HuH-7.5 (cell line): ENCODE measurements at places on chromosomes 12 and 14.

DNA sequence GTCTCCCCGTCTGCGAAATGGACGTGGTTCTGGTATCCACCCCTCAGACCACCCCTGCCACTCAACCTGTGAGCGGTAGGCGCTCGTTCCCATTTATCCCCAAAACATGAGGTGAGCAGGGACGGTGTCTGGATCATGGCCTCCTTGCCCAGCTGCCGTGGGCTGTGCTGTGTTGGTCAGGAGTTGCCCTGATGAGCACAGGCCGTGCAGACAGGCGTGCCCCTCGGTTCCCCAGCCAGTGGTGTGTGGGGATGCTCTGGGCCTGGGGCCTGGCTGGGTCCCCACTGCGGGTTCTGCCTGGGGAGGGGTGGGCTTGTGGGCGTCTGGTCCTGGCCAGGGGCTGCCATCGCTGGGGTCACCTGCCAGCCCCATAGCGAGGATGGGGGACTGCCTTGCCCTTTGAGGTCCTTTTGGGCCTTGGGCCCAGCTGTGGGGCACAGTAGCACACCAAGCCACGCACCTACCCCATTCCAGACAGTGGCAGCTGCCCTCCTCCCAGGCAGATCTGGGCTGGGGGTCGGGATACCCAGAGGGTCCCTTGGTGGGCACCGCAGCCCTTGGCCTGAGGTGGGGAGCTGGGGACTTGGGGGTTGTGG lies 11.3 kb upstream of the PUS1 start:
- no peak for DNase-seq

DNA sequence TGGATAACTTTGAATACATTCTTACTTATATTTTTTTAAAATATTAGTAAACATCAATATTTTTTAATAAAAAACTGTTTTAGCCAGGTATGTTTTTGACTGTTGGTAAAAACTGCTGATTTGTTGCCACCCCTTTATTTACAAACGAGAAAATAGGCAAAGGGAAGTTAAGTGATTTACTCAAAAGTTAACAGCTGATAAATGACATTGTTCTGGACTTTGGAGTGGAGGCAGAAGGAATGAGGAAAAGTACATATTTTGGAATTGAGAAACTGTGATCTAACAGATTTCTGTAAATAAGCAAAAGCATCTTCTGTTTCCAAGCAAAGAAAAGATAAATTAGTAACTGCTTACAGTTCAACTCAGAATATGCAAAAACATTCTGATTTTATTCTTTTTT lies 4.5 kb downstream of the AP5M1 start:
- no peak for DNase-seq

GRCh38 chr14:100370003-100370402 lies 46.9 kb downstream of the SLC25A47 start:
- no peak for DNase-seq

DNA sequence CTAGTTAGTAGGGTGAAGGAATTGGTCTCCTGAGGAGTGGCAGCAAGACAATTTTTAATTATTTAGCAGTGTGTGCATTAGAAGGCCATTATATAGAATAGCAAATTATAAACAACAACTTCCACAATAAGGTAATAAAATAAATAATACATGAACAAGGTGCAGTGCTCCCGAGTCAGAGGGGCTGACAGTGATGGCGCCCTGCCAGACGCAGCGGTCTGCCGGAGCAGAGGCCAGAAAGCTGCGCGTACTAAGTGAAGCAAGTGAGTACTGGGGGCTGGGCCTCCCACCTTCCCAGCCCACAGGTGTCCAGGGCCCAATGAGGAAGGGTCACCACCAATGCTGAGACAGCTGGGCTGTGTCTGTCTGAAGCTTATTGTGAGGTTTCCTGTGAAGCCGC lies 72.0 kb upstream of the VRK1 start:
- DNase-seq, result no peak

DNA sequence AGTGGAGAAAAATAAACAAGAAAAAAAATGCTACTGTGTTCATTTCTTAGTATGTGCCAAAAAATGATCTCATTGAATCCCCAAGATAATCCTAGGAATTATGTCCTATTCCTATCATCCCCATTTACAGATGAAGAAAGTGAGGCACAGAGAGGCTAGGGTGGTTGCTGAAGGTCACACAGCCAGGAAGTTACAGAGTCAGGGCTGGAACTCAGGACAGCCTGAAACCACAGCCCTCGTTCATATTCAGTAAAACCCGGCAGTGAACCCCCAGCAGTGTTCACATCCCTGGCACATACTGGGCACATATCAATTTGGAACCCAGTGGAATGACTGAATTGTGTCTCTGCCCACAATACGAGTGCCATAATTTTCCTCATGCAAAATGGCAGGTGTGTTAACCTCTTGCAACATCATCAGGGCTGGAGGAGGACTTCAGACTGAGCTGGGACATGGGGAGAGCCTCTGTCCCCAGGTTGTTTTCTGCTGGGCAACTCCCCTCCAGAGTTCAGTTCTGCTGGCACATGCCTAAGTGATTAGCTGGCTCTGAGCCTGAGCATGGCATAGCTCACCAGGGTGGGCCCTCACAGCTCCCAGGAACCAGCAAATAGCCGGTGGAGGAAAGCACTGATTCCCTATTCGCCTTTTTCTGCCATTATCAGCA lies 2.0 kb upstream of the PPP1CC start:
- DNase-seq, result no peak

- DNase-seq, result no peak
Measured at GRCh38 chr12:116142936-116143898, 134.3 kb downstream of the MED13L start.

DNA sequence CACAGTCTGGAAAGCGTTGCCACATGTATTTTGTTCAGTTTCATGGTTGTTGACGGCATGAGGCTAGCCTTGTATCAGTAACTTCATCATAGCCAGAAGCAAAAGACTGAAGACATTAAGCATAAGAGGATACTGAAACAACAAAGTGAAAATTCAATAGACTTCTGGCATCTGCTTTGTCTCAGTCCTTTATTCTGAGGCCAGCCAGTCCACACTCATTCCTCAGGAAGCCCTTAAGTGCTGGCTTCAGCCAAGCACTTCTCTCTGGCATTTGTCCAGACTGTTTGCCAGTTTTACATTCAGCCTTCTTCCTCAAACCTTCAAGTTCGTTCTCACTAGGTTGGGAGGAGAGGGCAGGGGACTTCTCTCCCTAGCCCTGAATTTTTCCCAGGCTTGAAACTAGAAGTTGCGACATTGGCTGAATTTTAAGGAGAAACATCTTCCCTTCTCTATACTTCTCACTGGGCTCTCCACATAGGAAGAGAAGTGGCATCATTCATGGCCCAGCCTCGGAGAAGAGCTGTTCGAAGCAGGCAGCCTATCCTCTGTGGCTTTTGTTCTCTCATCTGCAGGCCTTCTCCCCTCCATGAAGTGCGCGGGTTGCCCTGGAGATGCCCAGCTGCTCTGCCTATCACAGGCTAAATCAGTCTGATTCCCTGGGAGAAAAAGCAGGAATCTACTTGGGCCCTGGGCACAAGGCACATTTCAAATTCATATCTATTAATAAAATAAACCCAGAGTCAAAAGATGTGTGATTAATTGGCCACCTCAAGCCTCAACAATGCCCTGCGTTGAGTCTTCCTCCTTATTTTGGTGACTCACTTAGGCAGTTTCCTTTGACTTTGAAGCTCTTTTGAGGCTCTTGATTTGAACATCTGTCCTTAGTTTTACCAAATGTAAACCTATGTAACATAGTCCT lies 130.9 kb upstream of the PLEKHA5 start:
- DNase-seq, result no peak

- DNase-seq, result no peak
Measured at GRCh38 chr14:66311990-66312389, 174.2 kb upstream of the CCDC196 start.

GRCh38 chr14:100841761-100842403 lies 16.0 kb downstream of the MEG3 start:
- no peak for DNase-seq

- no peak for DNase-seq
Measured at GRCh38 chr12:48651681-48652080, 30.4 kb downstream of the KANSL2 start.

GRCh38 chr12:108241986-108242703 lies 97.0 kb downstream of the CMKLR1 start:
- no peak for DNase-seq

GRCh38 chr12:66188584-66189485 lies at the start of gene IRAK3:
Gene IRAK3 (plus strand): TSS chr12:66189214. CDS start chr12:66189300, 86 bp downstream.
- peak; percentile 43 for DNase-seq

GRCh38 chr12:93205361-93205760 lies 172.4 kb upstream of the NUDT4 start:
- DNase-seq, result no peak

- no peak for DNase-seq
Measured at GRCh38 chr12:105396024-105396423, 65.5 kb downstream of the C12orf75 start.

DNA sequence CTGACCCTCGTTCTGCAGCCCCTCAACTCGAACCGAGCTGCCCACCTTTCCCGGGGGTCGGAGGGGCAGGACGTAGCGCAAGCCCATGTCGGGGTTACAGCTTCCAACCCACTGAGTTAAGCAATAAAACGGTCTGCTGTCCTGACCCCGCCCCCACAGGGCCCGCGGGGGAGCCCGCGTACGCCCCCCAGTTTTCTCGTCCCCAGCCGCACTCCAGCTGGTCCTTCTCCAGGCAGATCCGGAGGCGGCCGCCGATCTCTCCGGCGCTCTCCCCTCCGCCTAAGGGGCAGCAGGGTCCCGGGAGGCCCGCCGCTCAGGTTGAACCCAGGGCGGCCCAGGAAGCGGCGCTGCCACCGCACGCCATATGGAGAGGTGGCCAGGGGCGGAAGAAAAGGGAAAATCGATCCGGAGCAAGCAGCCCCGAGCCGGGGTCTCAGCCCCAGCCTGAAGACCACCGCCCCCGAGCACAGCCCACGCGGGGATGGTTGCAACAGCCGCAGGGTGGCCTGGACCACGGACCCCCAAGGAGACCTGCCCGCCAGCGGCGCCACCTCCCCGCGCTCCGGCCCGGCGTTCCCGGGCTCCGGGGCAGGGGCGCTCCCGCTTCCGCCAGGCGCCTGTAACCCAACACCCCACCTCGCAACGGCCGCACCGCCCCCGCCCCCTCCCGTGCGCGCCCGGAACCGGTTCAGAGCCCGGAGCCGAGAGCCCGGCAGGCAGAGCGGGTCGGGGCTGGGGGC lies 760 bp downstream of the ACTN1 start:
- DNase-seq, result peak; percentile 46

- DNase-seq, result peak; percentile 40
Measured at GRCh38 chr12:31234955-31235867, 90.7 kb downstream of the SINHCAF start.

GRCh38 chr12:84572196-84572595 lies 340.4 kb downstream of the SLC6A15 start:
- DNase-seq, result no peak

DNA sequence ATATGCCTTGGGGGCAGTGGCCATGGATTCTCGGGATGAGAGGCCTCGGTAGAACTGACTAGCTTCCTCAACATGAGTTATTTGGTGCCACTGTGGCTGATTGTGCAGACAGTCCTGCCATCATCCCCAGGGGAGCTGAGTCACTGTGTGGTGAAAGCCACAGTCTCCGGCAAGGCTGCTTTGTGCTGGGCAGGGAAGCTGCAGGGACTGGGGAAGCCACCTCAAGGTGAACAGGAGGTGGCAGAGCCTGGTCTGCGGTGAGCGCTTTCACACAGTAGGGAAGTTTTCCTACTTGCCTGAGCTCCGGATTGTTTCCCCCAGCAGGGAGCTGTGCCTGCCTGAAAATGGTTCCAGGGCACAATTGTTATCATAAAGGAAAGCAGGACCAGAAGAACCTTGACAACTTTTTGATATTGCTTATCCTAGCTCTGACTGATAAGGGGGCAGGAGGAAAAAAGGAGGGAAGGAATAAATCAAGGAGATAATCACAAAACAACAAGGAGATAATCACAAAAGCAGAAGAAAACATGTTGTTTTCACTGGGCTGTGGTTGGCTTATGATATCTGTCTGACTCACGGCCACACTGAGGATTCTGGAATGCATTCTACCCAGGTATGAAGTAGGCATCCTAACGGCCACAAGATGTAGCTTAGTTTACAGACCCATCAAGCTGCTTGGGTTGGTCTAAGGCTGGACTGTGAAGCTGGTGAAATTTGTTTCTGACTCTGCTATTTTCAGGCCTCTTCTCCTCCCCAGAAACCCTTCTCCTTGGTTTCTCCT lies 32.2 kb upstream of the GNG2 start:
- no peak for DNase-seq

GRCh38 chr12:45125997-45126396 lies 75.1 kb upstream of the DBX2 start:
- DNase-seq, result no peak

- DNase-seq, result peak; percentile 47
Measured at GRCh38 chr14:67738740-67739504, 37.2 kb downstream of the RDH12 start.

DNA sequence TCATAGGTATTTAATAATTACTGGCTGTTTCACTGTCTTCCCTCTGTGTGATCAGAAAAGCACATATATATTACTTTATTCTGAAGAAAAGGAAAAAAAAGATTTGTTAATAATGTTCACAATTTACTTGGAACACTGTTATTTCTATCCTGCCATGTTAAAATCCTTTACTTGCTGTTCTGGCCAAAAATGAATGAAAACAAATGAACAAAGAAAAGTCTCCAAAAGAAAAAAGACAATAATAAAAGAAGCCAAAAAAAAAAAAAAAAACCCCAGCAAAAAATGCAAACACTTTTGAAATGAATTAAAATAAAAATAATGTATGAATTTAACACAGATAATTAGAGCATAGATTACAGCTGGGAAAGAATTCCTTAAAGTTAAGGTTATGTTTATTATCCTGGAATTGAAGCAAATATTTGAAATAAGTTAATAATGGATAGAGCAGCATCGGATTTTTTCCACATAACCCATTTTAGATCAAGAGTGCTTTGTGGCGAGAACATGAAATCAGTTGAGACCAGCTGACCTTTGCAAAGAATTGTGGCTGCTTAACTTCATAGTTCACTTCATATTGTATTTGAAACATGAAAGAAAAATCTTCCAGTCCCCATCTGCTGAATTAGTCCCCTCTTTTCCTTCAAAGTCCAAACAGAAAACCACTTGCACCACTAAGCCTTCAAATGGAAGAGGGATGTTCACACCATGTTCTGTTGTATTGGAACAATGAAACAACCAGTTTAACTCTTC lies 444.8 kb downstream of the ADAMTS20 start:
- no peak for DNase-seq

- DNase-seq, result no peak
Measured at GRCh38 chr12:117821480-117822175, 147.2 kb downstream of the KSR2 start.

- no peak for DNase-seq
Measured at GRCh38 chr12:94793191-94793595, 142.8 kb upstream of the TMCC3 start.

DNA sequence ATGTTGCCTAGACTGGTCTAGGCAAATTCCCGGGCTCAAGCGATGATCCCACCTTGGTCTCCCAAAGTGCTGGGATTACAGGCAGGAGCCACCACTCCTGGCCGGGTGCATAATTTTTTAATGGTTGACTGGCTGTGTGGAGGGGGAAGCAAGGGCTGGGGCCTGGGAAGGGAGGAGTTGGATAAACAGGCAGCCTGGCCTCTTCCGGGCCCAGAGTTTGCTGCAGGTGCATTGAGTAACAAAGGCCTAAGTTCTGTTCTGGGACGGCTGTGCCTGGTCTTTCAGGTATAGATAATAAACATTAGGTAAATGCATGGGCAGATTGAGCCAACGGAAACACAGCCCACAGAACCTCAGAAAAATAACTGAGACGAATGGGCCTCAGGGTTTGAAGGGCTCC lies 191.3 kb upstream of the TBX3 start:
- DNase-seq, result no peak
